Natural killer cell treated with Interleukin-12 subunit alpha and Interleukin-12 subunit beta and Interleukin-15 and Interleukin-18, amount 100 ng/mL, for 72 hours (primary cell): ENCODE measurements at places on chromosomes 11 and 22.

GRCh38 chr11:71244116-71244810, 8.1 kb downstream of the SHANK2 start:
- no peak for DNase-seq

- DNase-seq = no peak
These were observed 396.0 kb downstream of the TBC1D22A start for GRCh38 chr22:47158457-47158856.

DNA sequence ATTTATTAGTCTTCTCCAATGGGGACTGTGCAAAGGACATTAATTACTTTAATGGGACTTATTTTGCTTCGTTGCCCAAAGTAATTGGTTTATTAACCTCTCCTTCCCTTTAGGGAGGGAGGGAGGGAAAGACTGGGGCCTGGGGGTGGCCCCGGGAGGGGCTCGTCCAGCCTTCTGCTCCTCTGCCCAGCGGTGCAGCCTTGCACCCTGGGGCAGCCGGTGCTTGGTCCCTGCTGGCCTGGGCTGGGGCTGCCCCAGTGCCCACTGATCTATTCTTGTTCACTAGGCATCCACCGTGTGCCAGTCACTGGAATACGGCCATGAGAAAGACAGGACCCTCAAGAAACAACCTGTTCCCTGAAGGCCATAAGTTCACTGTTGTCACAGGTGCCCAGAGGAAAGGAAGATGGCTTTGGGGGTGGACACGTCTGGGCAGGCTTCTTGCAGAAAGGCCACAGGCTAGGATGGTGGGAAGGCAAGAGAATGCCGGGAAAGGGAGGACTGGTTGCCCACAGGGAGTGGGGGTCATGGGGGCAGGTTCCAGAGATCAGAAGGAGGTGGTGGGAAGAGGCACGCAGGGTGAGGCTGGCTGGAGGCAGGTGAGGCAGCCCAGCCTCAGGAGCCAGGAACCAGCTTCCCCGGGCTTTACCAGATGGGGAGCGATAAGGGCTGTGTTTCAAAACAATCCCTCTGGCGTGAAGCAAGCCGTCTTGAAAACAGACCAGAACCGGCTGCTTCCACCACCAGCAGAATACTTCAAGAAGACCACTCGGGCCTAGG, 47.6 kb upstream of the KCNQ1OT1 start:
- DNase-seq = no peak

DNA sequence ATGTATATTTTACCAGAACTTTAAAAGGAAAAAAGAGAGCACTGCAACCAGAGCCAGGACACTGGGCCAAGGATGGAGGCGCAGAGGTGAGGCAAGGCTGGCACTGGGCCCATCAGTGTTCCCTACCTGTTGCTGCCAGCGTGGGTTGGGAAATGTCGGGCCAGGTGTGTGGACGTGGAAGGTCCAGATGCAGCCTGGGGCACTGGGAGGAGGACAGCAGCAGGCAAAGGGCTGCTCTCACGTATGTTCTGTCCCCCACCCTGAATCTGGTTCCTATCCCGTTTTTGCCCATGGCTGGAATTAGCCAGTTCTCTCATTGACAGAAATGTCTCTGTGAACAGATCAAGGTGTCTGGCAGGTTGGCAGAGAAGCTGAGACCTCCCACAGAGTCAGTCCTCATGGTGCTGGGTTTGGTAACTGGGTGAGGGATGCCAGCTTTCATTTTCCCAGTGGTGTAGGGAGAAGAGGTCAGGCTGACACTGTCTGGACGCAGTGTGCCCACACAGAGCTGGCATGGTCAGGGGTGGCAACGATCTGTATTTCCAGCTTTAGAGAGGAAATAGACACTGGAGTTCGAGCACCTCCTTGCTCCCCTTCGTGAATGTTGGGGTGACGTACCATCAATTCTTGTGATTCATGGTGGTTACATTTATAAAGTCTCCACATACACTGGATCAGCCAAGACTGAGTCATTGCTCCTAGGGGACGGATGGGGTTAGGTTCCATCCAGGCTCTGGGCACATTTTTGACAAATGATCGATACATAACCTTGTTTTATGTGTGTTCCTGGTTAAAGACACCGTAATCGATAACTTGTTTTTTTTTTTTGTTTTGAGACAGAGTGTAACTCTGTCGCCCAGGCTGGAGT, 4.3 kb upstream of the PNPLA3 start:
- DNase-seq = no peak

GRCh38 chr11:65900125-65900898, at the start of gene FOSL1:
Gene FOSL1 (minus strand): TSS chr11:65900388. CDS start chr11:65900339, 49 bp downstream.
- peak; percentile 95 for DNase-seq

- no peak for DNase-seq
These were observed 294.5 kb downstream of the BRD1 start for GRCh38 chr22:49532869-49533802.

DNA sequence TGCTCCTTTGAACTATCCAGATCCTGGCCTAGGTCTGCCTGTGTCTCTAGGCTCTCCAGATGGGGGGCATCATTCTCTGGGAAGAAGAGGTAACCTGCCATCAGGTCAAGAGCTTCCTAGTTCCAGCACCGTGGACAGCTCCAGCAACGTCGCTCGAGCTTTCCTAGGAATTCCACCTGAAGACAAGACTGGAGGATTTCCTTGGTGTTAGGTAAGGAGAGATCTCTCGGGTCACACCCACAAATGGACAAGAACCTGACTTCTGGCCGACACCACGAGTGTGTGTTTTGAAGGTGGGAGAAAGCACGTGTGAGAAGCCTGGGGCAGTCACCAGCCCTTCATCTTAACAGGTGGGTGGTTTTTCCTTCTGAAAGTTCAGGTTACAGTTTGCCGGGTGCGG, 1.2 kb downstream of the PRG3 start:
- DNase-seq = no peak

GRCh38 chr11:132122735-132123134, 752.3 kb downstream of the NTM start:
- no peak for DNase-seq

GRCh38 chr11:124740277-124740882, 638 bp downstream of the NRGN start:
- peak; percentile 70 for DNase-seq

DNA sequence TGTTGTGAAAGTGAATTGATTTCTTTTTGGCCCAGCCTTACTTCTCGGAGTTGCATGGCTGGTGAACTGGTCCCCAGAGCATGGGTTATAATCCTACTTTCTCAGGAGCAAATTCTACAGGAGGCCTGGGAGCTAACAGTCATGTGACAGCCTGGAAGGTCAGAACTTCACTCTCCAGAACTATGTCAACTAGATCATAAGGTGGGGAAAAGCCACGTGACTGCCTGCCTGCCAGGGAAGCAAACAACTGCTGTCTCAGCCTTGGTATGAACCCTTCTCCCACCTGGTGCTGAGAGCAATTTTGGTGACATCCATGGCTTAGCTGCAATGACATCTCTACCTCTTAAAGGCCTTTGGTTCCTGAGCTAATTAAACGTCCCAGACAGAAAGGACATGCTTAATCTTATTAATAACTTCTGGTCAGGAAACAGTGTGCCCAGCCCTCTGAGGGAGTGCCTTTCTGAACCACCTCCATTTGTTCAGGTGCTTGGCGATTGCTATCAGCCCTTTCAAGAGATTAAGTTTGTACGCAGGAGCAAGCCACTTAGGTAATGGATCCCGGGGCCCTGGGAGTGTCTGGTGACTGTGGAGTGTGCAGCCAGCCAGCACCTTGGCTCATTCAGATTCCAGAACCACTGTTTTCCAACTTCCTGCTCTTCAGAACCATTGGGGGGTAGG, 1.4 kb upstream of the CREB3L1 start:
- no peak for DNase-seq

- no peak for DNase-seq
These were observed 1145.2 kb downstream of the BRD1 start for GRCh38 chr22:48682504-48682903.

DNA sequence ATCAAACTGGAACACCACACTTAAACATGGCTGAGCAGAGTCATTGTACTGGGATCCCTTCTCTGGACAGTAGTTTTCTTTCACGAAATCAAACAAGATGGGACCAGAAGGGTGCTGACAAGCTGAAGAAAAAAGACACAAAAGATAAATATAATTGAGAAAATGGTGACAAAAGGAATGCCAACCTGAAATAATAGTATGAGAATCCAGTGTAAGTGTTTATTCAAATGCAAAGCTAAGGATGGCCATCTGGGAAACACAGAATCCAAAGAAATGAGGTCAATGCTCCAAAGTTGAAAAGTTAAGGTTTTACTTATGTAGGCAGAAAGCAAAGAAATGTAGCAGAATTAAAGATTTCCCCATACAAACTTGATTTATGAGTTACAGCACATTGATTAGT, 5.3 kb upstream of the OR52E5 start:
- no peak for DNase-seq

DNA sequence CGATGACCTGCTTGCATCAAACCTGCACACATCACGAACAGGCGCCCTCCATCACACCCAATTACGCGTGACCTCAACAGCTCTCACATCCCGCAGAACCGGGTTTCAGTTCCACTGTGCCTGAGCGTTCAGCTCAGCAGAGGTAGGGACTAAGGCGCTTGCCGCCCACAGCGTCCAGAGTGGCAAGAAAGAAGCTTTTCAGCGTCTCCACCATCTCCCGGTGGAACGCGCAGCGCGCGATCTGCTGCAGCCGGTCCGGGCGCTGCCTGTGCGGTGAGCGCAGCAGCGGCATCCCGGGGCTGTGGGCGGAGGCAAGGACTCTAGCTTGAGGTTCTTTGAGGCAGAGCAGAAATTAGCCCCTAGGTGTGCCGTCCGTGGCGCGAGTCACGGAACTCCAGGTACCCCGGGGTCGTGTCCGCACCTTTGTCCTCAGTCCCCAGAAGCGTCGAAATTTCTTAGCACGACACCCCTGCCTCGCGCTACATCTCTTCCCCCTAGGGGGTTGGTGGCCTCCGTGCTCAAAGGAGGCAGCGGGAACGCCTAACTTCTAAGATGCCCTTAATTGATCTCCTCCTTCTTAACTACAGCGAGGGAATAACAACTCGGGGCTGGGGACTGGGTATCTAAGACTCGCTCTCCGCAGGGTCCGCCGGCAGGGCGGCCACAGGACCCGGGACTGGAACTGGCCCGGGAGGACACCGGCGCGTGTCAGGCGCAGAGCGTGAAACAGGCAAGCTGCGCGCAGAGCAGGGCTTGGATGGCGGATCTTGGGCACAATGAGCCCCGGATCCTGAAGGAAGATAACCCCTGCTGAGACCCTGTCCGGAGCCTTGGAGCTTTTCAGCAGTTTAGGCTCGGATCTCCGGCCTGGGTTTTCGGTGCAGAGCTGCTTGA, 1.7 kb upstream of the CALCA start:
- DNase-seq = no peak

DNA sequence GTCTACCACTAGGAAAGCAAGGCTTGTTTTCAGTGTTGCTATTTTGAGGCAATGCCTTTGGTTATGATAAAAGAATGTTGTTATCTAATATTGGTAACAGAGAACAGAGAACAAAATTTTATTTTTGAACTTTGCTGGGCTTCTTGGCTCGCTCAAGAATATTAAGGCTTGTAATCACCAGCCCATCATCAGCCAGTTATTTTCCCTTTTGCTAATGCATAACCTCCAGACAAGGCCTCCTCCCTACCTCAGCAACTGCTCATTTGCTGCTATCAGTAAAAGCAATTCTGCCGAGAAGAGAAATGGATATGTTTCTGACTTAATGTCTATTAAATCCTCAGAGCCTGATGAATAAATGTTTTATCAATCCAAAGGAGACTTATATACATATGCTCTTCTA, 8.9 kb downstream of the MTMR2 start:
- no peak for DNase-seq

- DNase-seq = no peak
These were observed 27.1 kb downstream of the C11orf96 start for GRCh38 chr11:43969543-43969942.

GRCh38 chr11:86453290-86454030, 78.8 kb downstream of the CCDC81 start:
- no peak for DNase-seq

- peak; percentile 82 for DNase-seq
These were observed 678 bp upstream of the INPPL1 start for GRCh38 chr11:72223615-72224563.

- no peak for DNase-seq
These were observed 4.2 kb downstream of the PLA2G3 start for GRCh38 chr22:31136155-31136554.

GRCh38 chr11:13324709-13325108, 47.1 kb downstream of the BMAL1 start:
- DNase-seq = no peak

GRCh38 chr11:76880314-76880713, 19.6 kb downstream of the ACER3 start:
- DNase-seq = no peak

DNA sequence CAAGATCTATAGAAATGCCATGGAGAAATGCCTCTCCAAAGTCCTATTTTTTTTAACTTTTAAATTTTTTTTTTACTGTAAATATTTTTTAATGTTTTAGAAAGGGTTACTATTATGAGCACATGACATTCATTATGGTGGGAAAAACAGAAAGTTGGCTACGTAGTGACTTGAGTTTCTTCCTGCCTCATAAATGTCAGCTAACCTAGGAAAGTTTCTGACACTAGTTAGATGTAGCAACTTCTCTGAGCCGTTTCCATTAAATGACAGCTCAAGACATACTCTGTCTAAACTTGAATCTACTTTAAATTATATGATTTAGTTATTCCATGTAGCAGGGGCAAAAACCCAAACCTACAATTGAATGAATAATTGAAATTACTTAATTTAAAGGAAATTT, 18.4 kb upstream of the CTSC start:
- no peak for DNase-seq

GRCh38 chr11:2377511-2378443, 667 bp downstream of the CD81 start:
- no peak for DNase-seq

DNA sequence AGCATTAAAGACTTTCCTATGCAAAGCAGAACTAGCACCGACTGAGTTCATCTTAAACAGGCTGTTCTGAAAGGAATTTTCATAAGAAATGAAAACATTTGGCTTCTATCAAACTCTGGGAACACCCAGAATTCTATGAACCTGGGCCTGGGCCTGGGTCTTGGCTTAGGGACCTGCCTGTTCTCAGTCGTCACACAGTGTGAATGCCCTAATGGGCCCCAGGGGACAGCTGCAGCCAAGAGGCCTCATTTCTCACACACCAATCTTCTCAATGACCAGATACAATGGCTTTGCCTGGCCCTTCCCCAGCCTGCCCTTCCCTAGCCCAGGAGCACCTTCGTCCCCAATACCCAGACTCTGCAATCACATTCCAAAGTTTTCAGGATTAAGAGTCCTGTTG, 234.9 kb upstream of the ARHGAP20 start:
- DNase-seq = no peak

- DNase-seq = no peak
These were observed 49.0 kb downstream of the ARHGAP42 start for GRCh38 chr11:100735949-100736675.

DNA sequence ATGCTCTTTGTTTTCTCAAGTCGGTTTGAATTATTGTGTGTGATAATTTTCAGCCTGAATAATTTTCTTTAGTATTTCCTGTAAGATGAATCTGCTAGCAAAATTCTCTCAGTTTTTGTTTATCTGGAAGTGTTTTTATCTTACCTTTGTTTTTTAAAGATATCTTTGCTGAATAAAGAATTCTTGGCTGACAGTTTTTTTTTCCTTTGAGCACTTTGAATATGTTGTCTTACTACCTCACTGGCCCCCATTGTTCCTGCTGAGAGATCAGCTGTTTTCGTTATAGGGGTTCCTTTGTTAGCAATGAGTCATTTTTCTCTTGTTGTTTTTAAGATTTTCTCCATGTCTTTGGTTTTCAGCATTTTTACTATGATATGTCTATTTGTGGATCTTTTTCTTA, 63.0 kb downstream of the HORMAD2 start:
- DNase-seq = no peak
